ENCODE measurements at places on chromosomes 16 and 17.

- no peak for DNase-seq
Measured at GRCh38 chr17:8224891-8225812, 14.8 kb upstream of the AURKB start.

DNA sequence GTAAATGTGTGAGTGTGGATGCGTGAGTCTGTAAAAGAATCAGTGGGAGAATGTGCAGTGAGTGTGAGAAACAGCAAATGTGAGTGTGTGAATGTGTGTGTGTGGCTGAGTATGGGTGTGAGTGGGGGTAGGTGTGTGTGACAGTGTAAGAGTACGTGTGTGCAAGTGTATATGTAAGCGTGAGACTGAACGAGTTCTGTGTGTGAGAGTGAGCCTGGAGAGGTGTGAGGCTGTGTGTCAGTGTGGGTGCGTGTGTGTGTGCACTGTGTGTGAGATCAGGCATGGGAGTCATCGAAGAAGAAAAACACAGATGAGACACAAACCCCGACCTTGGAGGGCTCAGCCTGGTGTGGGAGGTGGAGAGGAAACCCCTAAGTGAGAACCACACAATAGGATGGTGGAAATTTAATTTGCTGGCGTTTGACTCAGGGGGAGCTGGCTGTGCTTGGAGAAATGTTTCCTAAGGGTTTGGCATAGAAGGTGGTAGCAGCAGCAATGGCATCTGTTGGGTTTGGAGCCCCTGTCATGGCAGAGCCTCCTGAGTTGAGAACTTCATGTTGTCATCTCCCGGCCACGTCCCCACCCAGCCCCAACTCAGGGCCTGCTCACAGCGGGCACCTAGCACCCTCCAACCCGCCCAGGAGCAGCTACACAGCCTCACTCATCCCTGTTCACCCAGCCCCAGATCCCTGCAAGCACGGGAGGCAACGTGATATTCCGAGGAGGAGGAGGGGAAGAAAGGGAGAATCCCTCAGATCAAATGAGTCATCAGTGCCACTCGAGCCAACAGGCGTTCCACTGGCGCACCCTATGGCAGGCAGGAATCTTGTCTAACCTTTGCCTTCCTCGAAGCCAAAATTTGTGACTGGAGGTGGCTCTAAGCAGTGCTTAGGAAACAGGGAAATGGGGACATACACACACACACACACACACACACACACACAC is 14.3 kb upstream of the NUBP1 start:
- no peak for DNase-seq

DNA sequence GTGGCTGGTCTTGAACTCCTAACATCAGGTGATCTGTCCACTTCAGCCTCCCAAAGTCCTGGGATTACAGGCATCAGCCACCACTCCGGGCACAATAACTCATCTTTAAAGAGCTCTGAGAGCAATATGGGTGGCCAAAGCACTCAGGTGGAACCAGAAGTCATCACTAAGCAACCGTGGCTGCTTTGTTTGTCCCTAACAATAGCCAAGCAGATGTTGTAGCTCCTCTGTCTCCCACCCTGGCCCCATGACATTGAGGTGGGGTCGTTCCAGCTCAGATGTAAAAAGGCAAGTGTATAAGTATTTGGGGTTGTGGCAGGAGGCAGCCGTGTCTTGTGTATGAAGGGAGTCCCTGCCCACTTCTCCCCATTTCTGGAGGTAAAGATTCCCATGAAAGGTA is 3.7 kb upstream of the SCIMP start:
- no peak for DNase-seq

GRCh38 chr17:31916491-31917064 is 15.1 kb upstream of the UTP6 start:
- no peak for DNase-seq

GRCh38 chr16:893360-893759 is 77.4 kb downstream of the LMF1 start:
- no peak for DNase-seq

DNA sequence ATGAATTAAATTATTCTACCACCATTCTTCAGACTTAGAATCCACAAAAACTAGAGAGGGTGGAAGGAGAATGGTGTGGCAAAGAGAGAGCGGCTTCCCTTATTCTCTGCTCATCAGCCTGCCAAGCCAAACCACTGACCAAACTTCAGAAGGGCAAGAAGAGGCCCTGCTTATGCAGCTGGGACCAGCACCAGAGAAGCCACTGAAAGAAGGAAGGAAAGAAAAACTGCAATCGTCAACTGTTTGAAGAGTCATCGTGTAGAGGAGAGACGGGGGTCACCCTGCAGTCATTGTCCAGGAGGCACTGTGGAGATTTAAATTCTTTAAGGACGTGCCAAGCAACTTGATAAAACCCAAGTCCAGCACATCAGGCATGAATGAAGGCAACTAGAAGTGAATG is 15.6 kb downstream of the PMP22 start:
- no peak for DNase-seq

GRCh38 chr17:9004132-9004960 is 17.0 kb upstream of the NTN1 start:
- DNase-seq = no peak

- DNase-seq = no peak
Measured at GRCh38 chr16:26456074-26456473, 610.7 kb upstream of the C16orf82 start.

GRCh38 chr16:83624429-83625120 is 183.2 kb upstream of the HSBP1 start:
- no peak for DNase-seq

- no peak for DNase-seq
Measured at GRCh38 chr17:68034452-68034776, 1.1 kb upstream of the KPNA2 start.

GRCh38 chr17:34504814-34505484 is 74.4 kb upstream of the TMEM132E start:
- no peak for DNase-seq

DNA sequence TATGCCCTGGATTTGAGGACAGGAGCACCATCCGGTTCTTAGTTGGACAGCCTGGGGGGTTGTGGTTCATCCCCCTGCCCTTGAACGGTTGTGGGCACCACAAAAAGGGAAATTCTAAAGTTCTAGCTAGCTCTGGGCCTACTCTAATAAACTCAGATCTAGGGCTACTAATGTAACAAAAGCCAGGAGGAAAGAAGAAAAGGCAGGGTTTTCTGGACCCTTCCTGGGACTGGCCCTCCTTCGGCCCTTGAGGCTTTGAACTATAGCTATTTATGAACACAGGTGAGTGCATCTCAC is 15.1 kb downstream of the ETV4 start:
- DNase-seq = no peak

DNA sequence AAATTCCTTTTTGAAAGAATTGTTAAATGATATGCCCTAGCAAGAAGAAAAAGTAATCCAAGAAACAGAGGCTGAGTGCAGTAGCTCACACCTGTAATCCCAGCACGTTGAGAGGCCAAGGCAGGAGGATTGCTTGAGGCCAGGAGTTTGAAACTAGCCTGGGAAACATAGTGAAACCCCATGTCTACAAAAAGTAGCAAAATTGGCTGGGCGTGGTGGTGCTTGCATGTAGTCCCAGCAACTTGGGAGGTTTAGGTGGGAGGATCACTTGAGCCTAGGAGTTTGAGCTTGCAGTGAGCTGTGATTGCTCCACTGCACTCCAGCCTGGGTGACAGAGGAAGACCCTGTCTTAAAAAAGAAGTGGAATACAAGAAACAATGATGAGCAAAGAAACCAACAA is 56.1 kb downstream of the NT5M start:
- DNase-seq = no peak

- DNase-seq = no peak
Measured at GRCh38 chr17:36978810-36979564, 30.2 kb downstream of the AATF start.

DNA sequence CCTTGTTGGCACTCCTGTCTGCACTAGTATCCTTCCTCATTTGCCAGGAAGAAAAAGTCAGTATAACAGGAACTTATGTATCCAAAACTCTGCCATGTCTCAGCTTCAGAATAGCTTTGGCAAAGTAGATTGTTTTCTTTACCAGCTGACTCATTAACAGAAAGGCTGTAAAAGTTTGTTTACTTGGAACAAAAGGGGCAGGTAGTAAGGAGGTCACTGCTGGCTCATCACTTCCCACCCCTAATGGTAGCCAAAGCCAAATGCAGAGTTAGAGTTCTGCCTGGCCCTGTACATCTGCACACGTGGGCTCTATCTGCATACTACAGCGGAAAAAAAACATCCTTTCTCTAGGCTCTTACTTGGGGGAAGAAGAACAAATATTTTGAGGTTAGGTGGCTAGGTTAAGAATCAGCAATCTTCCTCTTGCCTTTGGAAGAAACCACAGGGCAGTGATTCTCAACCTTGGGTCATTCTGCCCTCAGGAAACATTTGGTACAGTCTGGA is 90.9 kb upstream of the BCAR1 start:
- no peak for DNase-seq

GRCh38 chr17:60110586-60110985 is 31.9 kb upstream of the HEATR6 start:
- no peak for DNase-seq

DNA sequence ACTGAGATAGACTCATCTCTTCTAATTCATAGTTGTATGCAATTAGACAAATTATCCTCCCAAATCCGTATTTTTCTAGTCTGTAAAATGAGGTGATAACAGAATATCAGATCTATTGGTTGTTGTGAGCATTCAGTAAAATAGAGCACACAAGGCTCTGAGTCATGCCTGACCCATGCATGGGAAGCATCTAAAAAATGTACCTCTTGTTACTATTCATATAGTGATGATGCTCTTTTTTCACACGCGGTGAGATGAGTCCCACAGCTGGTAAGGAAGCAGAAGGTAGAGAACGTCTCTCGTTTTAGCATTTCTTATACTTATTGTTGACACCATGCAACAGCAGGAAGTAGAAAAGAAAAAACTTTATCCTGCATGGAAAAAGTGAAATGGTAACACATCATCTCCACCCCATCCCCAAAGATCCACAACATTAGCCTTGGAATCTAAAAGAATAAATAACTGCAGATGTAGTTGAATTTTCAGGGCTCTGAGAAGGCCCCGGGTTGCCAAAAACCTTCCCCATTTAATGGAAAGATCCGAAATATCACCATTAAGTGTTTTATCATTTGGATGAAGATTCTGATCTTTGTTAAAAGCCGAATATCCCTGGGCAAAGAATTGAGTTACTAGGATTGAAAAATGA is 215.6 kb downstream of the TMEM114 start:
- DNase-seq = no peak

DNA sequence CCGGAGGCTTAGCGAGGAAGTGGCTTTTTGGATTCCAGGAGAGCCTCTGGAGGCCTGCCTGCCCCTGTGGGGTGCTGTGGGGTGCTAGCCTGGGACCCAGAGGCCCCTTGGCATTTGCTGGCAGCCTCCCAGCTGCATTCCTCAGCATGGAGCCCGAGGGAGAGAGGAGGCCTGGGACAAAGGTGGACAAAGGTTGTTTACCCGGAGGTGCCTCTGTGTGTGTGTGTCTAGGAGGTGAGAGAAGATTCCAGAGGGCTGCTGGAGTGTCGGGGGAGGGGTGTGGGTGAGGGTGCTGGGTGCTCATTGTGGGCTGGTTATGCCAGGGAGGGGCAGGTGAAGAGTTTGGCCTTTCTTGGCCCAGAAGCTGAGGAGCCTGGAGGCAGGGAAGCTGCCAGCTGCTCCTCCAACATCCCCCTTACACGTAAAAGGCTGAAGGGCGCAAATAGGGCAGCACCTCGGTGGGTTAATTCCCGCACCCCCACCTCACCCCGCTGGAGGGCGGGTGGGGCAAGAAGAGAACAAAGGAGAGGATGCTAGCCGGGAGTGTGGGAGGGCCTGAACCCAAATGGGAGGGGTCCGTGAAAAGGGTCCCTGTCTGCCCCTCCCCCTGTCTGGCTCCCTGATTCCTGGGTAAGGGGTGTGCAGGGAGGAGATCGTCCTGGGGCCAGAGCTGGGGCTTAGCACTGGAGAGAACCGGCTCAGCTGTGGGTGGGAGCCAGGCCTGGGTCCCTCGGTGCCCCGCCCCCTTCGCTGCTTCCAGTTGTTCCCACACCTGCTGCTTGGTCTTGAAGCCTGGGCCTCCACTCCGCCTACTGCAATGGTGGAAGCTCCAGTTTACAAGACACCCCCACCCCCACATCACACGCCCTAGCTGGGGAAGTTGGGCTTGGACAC is 9.9 kb downstream of the HEXIM2 start:
- no peak for DNase-seq

GRCh38 chr16:50916040-50916439 is 174.2 kb downstream of the CYLD start:
- no peak for DNase-seq

DNA sequence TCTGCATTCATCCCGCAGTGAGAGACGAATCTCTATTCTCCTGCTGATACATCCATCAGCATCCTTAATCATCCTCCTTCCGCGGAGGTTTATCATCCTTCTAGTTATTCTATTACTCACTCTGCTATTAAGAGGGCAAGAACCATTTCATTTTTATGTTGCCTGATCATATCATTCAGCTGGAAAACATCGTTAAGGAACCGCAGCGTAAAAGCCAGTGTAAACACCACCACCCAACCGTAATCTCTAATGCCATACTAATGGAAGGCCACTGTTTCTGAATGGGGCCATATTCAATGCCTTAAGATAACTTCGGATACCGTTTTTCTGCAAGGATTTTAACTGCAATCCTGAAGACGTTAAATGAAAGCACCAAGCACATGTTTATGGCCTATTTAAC is 36.7 kb upstream of the ERCC4 start:
- no peak for DNase-seq

All from stimulated activated CD8-positive, alpha-beta memory T cell treated with anti-CD3 and anti-CD28 coated beads, Interleukin-12 subunit alpha, Interleukin-12 subunit beta, amount 100 ng/mL, for 1 hour (primary cell).